ENCODE measurements at places on chromosomes 5 and 9. TPM values are rescaled to one million over a fixed set of nuclear protein-coding genes. Genes with fewer than 3 reads are reported as not detected.

DNA sequence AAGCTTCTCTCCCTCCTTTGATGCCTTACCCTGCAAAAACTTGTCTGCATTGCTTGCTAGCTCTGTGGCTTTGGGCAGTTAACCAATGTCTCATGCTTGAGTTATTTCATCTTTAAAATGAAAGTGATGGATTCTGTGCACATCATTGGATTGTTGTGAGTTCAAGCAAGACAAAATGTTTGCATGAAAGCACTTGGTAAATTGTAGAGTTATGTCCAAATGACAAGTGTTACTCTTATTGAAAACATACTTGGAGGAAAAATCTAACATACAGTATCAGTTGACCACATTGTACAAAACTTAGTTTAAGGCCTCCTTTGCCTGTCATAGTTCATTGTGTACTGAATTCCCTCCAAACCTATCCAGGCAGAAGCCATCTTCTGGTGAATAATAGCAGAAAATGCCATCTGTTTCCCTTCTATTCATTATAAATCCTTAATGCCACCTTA is 30.0 kb downstream of the TGFBR1 start:
- no peak overlapping the region for H3K4me3 ChIP-seq
- no peak for DNase-seq
- no peaks in the 10 kb centered on the region for H3K36me3 ChIP-seq
- no peak overlapping the region for H3K27ac ChIP-seq

DNA sequence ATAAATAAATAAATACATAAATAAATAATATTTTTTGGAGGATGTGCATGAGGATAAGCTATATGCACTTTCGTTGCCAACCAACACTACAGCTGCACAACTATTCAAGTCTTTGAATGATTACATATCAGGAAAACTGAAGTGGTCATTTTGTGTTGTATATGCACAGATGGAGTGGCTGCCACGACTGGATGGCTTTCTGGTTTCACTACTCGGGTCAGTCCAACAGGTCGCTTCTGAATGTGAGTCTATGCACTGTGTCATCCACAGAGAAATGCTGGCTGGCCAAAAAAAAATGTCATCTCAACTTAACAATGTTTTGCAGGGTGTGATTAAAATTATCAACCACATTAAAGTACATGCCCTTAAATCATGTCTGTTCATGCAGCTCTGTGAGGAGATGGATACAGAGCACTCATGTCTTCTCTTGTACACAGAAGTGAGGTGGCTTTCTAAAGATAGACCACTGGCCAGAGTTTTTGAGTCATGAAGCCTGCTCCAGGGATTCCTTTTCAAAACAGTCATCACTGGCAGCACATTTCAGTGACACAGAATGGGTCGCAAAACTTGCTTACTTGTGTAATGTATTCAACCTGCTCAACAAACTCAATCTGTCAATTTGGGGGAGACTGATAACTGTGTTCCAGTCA is 589.8 kb upstream of the CYLC2 start:
- DNase-seq = no peak
- no peak overlapping the region for H3K27ac ChIP-seq
- H3K4me3 ChIP-seq = no peak overlapping the region
- H3K27me3 ChIP-seq = no peaks in the 10 kb centered on the region

- H3K27ac ChIP-seq = no peak overlapping the region
- no peaks in the 10 kb centered on the region for H3K4me1 ChIP-seq
- no peak for DNase-seq
- no peak overlapping the region for H3K4me3 ChIP-seq
- H3K27me3 ChIP-seq = no peaks in the 10 kb centered on the region
These were observed 80.7 kb downstream of the TSSK1B start for GRCh38 chr5:113354055-113354454.

- no peaks in the 10 kb centered on the region for H3K36me3 ChIP-seq
- no peaks in the 10 kb centered on the region for H3K4me1 ChIP-seq
- no peak for DNase-seq
- H3K4me3 ChIP-seq = no peak overlapping the region
These were observed 102.2 kb downstream of the PARP8 start for GRCh38 chr5:50768634-50769033.

DNA sequence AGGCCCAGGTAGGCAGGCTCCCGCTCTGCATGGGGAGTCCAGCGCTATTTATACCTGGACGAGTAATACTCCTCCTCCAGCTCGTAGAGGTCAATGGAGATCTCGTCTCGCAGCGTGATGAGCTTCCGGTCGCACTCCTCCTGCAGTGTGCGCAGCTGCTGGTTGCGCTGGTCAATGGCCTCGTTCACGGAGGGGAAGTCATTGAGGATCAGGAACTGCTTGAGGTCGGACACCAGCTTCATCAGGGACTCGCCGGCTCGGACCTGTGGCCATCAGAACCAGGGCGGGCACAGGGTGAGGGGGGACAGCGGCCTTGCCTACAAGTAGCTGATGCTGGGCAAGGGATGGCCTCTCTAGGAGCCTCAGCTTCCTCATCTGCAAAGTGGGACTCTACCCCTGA is 3.9 kb downstream of the MED22 start:
- no peak overlapping the region for H3K27ac ChIP-seq
- H3K36me3 ChIP-seq = no peaks in the 10 kb centered on the region
- peaks cover 10% of the 10 kb centered on the region for H3K4me1 ChIP-seq
- H3K4me3 ChIP-seq = no peak overlapping the region
- no peak for DNase-seq
- no peaks in the 10 kb centered on the region for H3K27me3 ChIP-seq

DNA sequence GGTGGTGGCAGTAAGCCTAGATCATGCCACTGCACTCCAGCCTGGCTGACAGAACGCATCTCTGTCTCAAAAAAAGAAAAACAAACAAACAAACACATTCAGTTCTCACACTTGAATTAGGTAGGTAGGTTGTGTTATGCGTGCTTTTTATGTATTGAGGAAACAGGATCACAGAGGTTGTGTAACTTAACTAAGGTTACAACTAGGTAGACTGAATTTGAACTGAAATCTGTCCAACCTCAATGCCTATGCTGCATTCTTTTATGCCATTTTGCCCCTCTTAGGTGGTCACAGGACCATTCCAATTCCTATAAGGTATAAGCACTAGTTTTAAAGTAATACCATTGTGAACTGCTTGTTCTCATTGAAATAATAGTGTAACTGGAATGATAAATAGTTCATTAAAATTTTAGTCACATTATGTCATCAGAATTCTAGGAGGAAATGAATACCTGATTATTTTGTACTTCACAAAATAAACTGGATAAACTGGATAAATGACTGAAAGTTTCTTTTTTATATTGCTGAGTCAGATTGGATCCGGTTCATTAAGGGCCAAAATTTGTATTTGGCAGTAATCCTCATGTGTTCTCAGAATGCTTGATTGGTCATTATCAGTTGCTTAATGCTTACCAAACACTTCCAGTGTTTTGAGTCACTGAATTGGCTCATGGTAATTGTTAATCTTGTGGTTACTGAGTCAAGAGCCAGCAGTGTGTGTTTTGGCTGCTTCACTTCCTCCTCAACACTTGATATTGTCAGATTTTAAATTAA is 7.1 kb downstream of the UBAP1 start:
- peak; percentile 32 for DNase-seq
- H3K4me3 ChIP-seq = no peak overlapping the region
- no peaks in the 10 kb centered on the region for H3K27me3 ChIP-seq
- no peaks in the 10 kb centered on the region for H3K36me3 ChIP-seq
- peaks cover 7% of the 10 kb centered on the region for H3K4me1 ChIP-seq

- H3K4me3 ChIP-seq = no peak overlapping the region
- H3K4me1 ChIP-seq = no peaks in the 10 kb centered on the region
- H3K27me3 ChIP-seq = no peaks in the 10 kb centered on the region
- no peaks in the 10 kb centered on the region for H3K36me3 ChIP-seq
These were observed 19.6 kb upstream of the TMEM252 start for GRCh38 chr9:68560071-68560844.

GRCh38 chr9:70802206-70802605 is 319.2 kb downstream of the TRPM3 start:
- no peak for DNase-seq
- no peak overlapping the region for H3K27ac ChIP-seq
- no peaks in the 10 kb centered on the region for H3K4me1 ChIP-seq
- H3K27me3 ChIP-seq = no peaks in the 10 kb centered on the region
- H3K4me3 ChIP-seq = no peak overlapping the region

DNA sequence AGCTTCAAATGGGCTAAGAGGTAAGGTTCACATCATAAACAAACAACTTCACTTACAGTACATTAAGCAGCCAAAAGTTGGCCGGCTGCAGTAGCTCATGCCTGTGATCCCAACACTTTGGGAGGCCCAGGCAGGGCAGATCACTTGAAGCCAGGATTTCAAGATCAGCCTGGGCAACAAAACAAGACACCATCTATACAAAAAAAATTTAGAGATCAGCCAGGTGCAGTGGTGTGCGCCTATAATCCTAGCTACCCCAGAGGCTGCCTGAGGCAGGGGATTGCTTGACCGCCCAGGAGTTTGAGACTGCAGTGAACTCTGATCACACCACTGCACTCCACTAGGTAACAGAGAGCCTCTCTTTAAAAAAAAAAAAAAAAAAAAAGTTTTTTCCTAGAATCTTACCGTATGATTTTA is 16.9 kb downstream of the UBTD2 start:
- no peaks in the 10 kb centered on the region for H3K36me3 ChIP-seq
- no peaks in the 10 kb centered on the region for H3K27me3 ChIP-seq
- no peak overlapping the region for H3K4me3 ChIP-seq
- H3K27ac ChIP-seq = no peak overlapping the region
- DNase-seq = no peak

- no peak overlapping the region for H3K4me3 ChIP-seq
- H3K27ac ChIP-seq = no peak overlapping the region
- no peak for DNase-seq
- H3K4me1 ChIP-seq = no peaks in the 10 kb centered on the region
- no peaks in the 10 kb centered on the region for H3K27me3 ChIP-seq
- H3K36me3 ChIP-seq = no peaks in the 10 kb centered on the region
These were observed 7.8 kb upstream of the TNFAIP8 start for GRCh38 chr5:119347991-119348390.

Gene GHR
- 7.7 TPM for total RNA-seq
